Activated T-helper 1 cell treated with anti-CD3 and anti-CD28 coated beads, Interleukin-2, amount 50 U/mL, for 16 hours (primary cell): ENCODE measurements at places on chromosomes 1 and 21.

- no peak for DNase-seq
Measured at GRCh38 chr1:66380452-66381212, 153.3 kb upstream of the SGIP1 start.

- DNase-seq: no peak
Measured at GRCh38 chr1:218479436-218480115, 134.4 kb downstream of the TGFB2 start.

DNA sequence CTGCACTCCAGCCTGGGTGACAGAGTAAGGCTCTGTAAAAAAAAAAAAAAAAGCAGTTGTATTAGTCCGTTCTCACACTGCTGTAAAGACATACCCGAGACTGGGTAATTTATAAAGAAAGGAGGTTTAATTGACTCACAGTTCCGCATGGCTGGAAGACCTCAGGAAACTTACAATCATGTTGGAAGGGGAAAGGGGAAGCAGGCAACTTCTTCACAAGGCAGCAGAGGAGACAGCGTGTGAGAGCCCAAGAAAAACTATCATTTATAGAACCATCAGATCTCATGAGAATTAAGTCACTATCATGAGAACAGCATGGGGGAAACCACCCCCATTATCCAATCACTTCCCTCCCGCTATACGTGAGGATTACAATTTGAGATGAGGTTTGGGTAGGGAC lies 151.7 kb upstream of the NR5A2 start:
- DNase-seq: no peak

DNA sequence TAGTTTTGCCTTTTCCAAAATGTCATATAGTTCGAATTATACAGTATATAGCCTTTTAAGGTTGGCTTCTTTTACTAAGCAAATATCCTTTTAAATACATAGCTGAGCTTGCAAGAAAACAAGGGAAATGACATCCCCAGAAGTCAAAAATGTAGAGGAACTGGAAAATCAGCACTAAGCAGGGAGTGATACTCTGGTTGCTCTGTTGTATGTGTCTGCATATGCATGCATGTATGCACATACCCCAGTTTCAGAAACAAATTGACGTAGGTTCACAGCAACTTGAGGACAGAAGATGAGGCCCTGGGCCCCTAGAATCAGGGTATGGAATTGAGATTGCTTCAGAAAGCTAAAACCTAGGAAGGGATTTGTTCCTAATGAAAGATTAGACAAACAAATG lies 75.1 kb upstream of the GNG4 start:
- no peak for DNase-seq

GRCh38 chr1:164466001-164466421 lies 93.0 kb upstream of the PBX1 start:
- DNase-seq: no peak

DNA sequence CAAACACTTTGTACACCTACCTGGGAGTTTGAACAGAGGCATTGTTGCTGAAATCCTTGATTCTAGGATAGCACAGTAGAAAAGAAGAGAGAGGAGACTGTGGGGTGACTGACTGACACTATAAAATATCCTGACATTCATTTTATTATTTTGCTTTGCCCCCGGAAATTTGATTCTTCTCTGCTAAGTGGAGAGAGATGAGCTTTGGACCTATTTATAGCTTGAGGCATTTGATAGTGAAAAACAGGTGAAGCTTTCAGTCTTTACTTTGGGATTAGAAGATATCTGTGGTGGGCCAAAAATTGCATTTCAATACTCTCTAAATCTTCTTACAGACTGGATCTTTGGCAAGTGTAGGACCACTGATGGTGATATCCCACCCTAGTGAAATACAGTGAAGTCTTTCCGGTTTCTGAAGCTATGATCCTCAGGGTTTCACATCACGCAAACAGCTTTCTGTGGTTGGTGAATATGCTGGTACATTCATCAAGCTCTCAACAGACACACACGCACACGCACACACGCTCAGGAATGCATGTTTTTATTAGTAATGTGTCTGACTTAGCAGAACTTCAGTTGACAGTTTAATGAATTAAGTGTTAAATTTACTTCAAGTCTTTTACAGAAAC lies at the start of gene AMPD1:
Gene AMPD1 (minus strand): TSS at position 117 of the 629 bp plus-strand sequence. CDS start 75 bp downstream, at position 42.
- no peak for DNase-seq

GRCh38 chr1:200428482-200429205 lies 18.8 kb upstream of the ZNF281 start:
- DNase-seq: no peak

DNA sequence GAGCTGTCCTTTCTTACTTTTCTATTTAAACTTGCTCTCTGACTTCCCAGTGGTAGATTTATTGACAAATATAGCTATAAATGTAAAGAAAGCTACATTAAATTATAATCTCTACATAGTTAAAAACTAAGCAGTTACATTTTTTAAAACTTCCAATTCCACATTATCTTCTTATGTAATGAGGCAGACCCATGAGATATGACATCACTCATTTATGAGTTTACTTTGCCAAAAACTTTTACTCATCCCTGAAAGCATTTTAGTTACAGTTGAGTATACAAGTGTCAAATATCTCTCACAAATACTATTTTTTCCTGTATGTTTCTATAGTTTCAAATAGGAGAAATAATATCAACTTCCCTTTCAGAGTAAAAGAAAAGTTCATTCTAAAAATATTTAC lies 3.8 kb downstream of the NMNAT2 start:
- DNase-seq: no peak

GRCh38 chr1:70528590-70529333 lies 117.7 kb downstream of the CTH start:
- no peak for DNase-seq

DNA sequence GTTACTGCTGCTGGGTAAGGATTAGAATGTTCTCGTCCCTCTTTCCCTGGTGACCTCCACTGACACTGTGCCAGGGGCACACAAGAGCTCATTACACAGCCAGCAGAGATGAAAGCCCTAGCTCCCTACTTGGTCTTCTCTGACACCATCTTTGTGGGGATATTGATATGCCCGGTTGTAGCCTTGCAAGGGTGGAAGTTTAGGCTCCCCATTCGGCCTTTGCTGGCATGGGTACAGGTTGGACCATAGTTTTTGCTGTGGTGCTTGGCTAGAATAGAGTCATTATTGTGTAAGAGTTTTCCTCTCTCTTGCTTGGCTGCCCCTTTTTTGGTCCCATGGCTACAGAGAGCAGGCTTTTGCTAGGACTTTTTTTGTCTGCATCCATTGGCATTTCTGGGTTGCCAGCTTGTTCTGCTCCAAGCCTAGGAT lies 12.3 kb downstream of the RAB4A start:
- no peak for DNase-seq

DNA sequence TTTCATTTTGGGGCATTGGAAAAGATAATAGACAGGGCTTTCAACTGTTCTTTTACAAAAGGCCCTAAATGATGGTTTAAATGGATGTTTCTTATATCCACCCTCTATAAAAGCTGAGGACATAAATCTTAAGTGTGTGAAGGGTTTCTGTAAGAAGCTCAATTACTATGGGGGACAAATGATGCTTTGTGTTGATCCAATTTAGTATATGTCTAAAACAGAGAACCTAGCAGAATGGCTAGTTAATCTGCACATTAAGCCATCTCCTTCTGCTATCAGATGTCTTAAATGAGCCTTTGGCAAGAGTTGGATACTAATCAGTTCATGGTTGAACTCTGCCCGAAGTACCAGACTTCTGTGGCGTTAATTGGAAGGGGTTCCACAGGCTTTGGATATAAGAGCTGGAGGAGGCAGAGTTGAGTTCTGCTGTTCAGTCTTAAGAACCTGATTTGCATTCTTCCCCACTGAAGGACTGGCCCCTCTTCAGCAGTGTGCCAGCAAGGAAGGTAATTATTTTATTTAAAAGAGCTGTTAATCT lies 43.1 kb downstream of the PTGFRN start:
- DNase-seq: no peak

- no peak for DNase-seq
Measured at GRCh38 chr1:31154000-31154631, 85.6 kb downstream of the NKAIN1 start.

GRCh38 chr1:28208818-28209441 lies 23.9 kb downstream of the DNAJC8 start:
- no peak for DNase-seq

- DNase-seq: no peak
Measured at GRCh38 chr1:245772325-245772724, 617.5 kb downstream of the KIF26B start.

GRCh38 chr1:65949230-65949626 lies 156.5 kb downstream of the PDE4B start:
- DNase-seq: no peak

- no peak for DNase-seq
Measured at GRCh38 chr1:1942753-1943656, 23.9 kb upstream of the TMEM52 start.
